Fibroblast of skin of left quadriceps (primary cell): ENCODE measurements at places on chromosomes 11 and 22.
A peak's percentile ranks its signal among the peaks of the same experiment; 100 is the strongest.

DNA sequence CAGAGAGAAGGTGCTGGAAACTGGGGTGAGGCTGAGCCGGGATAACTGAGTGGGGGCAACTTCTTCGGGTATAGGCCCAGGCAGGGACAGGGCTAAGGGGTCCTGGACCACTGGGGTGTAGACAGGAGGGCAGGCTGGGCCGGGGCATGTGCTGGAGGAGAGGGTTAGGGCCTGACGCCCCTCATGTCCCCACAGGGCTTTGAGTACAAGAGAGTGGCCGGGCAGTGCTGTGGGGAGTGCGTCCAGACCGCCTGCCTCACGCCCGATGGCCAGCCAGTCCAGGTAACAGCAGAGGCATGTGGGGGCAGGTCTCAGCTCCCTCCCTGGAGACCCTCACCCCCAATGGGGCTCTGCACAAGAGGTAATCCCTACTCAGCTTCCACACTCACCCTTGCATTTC is 36.7 kb downstream of the MUC5B start:
- DNase-seq: no peak

DNA sequence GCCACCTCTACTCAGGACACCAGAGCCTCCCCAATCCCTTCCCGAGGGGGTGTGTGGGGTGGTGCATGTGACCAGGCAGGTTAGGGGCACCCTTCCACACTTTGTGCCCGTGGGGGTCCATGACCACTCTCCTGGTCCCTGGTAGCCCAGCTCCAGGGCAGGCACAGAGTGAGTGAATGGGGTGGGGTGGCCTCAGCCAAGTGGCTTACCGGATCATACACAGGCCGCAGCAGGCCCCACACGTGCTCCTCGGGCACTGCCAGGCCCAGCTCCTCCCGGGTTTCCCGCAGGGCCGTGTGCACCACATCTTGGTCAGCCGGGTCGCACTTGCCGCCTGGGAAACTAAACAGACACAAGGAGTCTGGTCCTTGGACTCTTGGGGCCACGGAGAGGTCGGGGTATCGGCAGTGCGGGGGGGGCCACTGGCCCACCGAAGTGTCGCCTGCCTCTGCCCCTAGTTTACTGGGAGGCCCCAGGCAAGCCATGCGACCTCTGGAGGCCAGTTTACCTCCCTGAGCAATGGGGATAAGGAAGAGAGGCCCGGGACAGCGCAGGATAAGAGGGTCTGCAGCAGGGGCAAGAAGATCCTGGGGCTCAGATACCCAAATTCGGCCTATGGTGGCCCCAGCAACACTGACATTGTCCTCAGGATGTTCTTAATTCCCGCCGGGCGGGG is 889 bp downstream of the NUDT8 start:
- no peak for DNase-seq

DNA sequence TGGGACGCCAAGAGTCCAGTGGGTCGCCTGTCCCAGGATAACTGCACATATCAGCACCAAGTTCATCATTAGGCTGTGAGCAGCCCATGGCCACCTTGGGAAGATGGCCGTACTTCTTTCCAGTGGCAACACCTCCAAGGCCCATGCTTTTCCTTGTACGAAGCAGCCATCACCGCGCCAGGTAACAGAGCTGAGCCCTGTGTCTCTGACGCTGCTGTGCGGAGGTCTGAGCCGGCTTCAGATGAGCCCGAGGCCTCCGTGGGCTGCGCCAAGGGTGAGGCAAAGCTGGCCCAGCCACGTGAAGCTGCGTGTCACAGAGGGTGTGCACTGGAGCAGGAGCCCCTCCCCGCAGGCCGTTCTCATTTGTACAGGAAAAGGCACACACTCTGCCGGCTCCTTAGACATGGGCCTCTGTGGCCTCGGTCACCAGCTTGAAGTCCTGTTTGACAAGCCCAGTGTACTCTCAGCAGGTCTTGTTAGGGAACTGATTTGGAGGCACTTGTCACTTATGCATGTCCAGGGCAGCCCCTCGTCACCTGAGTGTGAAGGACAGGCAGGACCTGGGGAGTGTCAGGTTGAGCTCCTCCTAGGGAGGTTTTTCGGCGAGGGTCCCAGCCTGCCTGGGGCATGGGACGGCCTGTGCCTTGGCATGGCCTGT is 401.5 kb downstream of the TBC1D22A start:
- DNase-seq: no peak

GRCh38 chr22:46953968-46954765 is 191.7 kb downstream of the TBC1D22A start:
- DNase-seq: no peak

- DNase-seq: no peak
Measured at GRCh38 chr11:106642331-106642730, 375.9 kb downstream of the GUCY1A2 start.

GRCh38 chr11:78715639-78716311 is 141.1 kb upstream of the NARS2 start:
- DNase-seq: peak; percentile 44

DNA sequence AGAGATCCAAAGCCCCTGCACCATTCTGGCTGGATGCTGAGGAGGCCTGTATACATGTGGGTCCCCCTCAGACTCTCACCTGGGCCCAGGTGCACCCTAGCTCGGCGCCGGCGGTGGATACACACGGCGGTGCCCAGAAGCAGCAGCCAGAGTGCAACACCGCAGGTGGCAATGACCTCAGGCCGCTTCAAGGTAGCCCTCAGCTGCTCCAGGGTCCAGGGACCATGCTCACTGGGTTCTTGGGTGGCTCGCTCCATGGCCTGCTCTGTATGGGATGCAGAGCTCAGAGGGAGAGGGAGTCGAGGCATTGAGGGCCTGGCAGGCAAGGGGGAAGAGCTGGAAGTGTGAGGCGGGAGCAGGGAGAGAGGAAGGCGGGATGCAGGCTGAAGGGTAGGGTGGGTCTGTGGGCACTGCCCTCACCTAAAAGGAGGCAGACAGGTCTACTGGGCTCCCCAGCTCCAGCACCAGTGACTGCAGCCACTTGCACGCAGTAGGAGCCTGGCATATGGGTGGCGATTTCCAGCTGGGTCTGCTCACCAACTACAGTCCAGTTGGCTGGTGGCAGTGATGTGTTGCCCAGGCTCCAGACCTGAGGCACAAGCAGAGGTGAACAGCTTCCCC is 3.8 kb downstream of the ROBO4 start:
- DNase-seq: no peak

DNA sequence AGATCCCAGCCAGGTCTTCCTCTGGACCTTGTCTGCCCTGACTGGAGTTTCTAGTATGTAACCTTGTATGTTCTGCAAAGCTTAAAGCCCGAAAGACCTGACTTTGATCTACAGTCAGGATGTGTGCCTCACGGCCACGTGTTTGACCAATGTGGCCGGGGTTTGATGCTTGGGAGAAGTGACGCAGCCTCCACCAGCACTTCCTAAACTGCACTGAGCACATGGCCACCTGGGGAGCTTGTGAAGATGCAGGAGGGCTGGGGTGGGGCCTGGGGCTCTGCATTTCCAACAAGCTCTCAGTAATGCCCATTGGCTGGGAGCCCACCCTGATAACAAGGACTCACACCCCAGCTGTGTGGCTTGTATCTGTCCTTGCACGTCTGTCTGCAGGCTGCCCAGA is 53.2 kb downstream of the NAT10 start:
- DNase-seq: no peak
